Stimulated activated CD8-positive, alpha-beta memory T cell treated with anti-CD3 and anti-CD28 coated beads, Interleukin-4, amount 100 ng/mL, for 4 hours (primary cell): ENCODE measurements at places on chromosomes 2 and 18.

DNA sequence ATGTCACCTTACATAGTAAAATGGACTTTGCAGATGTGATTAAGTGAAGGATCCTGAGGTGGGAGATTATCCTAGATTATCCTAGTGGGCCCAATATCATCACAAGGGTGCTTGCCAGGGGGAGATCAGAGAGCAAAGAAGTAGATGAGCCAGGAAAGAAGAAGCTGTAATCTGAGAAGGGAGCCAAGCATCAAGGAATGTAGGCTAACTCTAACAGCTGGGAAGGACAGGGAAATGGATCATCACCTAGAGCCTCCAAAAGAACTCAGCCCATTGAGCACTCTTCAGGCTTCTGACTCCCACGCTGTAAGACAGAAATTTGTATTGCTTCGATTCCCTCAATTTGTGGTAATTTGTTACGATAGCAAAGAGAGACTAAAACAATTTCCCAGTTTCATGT lies 309.9 kb downstream of the LRP1B start:
- DNase-seq: no peak

DNA sequence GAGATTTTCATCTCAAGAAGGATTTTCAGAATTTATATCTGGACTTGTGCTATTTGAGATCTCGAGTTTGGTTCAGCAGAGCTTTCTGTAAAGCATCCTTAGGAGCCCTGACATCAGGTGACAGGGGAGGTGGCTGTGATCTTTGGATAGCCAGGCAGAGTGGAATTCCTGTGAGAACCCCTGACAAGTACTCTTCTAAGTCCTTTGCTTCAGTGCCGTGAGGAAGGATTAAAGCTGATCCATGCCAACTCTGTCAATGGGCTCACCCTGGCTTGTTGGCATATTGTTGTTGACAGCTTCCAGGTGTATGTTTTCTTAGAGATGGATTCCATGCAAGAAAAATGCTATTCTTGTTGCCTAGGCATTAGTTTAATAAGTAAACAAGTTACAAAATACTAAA lies 38.0 kb upstream of the NFE2L2 start:
- no peak for DNase-seq

- DNase-seq: no peak
Observed at GRCh38 chr2:47221946-47222345, 66.8 kb upstream of the STPG4 start.

DNA sequence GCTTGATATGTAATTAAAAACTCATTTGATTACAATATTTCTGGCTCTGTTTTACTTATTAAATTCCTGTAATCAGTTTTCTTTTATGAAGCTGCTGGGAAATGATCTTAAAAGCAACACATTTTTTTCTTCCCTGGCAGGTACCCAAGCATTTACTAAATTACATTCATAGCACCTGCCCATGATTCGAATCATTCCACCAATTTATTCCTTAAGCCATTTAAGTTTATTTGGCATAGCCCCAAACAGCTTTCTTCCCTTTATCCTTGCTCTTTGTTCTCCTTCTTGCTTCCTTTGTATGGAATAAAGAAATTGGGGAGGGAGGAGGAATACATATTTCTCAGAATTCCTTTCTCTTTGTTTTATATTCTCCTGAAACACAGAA lies 241.3 kb downstream of the AGPS start:
- no peak for DNase-seq

DNA sequence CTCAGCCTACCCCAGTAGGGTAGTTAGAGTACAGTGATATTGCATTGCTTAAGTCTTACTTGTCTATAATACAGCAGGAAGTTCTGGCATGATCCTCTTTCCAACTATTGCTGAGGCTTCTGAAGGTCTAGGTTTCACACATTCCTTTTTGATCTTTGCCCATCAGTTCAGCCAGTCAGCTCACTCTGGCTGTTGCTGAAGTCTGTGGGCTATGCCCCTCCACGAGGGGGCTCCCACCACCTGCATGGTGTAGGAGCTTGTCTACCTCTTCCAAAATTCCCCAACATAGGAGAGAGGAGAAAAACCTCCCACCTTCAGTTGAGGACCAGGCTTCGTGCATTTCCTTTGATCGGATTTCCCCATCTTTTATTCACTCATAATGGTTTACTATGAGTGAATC lies 26.3 kb downstream of the PROKR1 start:
- no peak for DNase-seq
